ENCODE measurements at places on chromosomes 6 and 20. TPM values are rescaled to one million over a fixed set of nuclear protein-coding genes. Genes with fewer than 3 reads are reported as not detected.

GRCh38 chr6:128036808-128037570, 136.1 kb upstream of the THEMIS start:
- no peak for DNase-seq

- no peak for DNase-seq
These were observed 14.3 kb upstream of the SIRT5 start for GRCh38 chr6:13559968-13560650.

DNA sequence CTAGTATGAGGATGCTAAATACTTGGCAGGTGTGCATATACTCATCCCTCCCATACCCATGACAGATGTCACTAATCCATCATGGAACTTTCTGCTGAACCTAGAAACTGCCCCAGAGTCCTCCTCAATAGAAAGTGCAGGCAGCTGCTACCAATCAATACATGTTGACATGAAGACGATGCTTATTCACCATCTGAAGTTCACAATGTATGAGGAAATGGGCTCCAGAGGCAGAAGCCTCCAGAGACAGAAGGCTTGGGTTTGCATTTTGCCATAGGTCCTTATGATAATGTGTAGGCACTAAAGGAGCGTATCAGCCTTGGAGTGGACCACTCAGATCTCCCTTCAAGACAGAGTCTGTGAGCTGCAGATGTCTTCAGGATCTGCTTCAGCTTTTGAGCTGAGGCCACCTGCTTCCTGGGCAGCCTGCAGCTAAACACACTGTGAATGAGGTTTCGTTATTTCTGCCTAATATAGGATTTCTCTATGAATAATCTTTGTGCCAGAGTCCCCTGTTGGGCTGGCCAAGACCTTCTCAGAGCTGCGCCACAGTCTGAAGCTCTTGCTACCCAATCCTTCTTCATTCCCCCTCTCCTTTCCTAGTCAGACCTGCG, 7.5 kb upstream of the KIAA1755 start:
- DNase-seq = no peak

- no peak for DNase-seq
These were observed 22.1 kb upstream of the TRDN start for GRCh38 chr6:123658848-123659247.

BPIFB4 gene
- polyA plus RNA-seq = not detected

NMBR gene
- polyA plus RNA-seq = 0.15 TPM

ENPP1 gene
- 22.5 TPM for polyA plus RNA-seq
